ENCODE measurements at places on chromosomes 16 and 17. TPM values are rescaled to one million over a fixed set of nuclear protein-coding genes. Genes with fewer than 3 reads are reported as not detected.

The AURKB gene
- 23.2 TPM for total RNA-seq

The PVALEF gene
- not detected for total RNA-seq

The DHRS7C gene
- total RNA-seq, result not detected

The USP43 gene
- not detected for total RNA-seq

The ICAM2 gene
- 432 TPM for total RNA-seq

The SNRNP25 gene
- 18.9 TPM for total RNA-seq

The CPNE7 gene
- total RNA-seq, result 3.6 TPM

The ZP2 gene
- total RNA-seq, result not detected

The UTS2R gene
- total RNA-seq, result not detected

The NGFR gene
- not detected for total RNA-seq

The KRTAP17-1 gene
- not detected for total RNA-seq
